Hippocampal formation (tissue), 2 donors: ENCODE measurements at places on chromosomes 5 and 9.
A peak's percentile ranks its signal among the peaks of the same experiment; 100 is the strongest.

DNA sequence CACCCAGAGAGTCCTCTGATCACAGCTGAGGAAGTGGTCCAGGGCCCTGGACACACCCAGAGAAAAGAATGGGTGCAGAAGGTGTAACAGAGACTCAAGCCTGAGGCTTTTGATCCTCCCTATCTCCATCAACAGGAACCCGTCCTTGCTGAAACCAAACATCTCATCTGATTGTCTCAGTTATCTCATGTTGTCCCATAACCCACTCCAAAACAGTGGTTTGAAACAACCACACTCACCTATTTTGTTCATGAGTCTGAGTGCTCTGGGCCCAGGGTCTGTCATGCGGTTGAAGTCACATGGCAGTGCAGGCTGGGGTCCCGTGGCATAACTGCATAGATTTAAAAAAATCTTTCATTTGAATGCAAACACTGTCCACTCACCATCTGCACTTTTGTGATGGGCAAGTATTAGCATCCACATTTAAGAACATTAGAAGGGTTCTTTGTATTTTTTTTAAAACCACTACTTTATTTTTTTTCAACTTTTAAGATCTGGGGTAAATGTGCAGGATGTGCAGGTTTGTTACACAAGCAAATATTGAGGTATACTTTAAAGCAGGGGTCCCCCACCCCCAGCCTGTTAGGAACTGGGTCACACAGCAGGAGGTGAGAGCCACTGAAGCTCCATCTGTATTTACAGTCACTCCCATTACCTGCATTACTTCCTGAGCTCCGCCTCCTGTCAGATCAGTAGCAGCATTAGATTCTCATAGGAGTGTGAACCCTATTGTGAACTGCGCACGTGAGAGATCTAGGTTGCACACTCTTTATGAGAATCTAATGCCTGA lies 255.8 kb downstream of the ROR2 start:
- no peak for DNase-seq

DNA sequence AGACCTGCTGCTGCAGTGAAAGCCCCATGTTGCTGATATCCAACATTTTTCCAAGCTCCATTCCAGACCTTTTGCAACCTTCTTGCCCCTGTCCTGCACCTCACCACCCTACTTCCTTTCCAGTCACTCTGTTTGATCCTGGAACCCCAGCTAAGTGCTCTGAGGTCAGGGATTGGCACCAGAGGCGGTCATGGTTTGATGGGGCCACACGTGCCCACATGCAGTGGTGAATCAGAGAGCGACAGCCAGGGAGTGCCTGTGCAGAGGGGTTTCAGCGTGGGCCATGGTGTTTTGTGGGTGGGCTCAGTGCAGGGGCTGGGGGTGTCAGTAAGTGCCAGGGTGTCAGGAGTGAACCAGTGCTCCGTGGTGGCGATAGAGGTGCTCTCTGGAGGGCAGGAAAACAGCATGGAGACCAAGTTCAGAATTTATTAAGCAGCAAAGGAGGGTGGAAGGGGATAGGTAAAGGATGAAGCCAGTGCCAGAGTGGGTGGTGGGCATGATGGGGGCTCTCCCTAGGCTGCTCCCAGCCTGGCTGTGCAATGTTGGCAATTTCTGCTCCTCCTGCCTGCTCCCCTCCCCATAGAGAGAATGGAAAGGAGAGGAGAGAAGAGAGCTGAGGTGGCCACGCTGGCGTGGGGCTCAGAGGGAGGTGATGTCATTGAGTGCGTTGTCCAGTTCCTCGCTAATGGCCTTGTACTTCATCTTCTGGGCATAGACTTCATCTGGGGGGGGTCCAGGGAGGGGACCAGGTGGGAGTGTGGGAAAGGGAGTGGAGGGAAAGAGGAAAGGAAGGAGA lies 7.0 kb downstream of the TPM2 start:
- no peak for DNase-seq

DNA sequence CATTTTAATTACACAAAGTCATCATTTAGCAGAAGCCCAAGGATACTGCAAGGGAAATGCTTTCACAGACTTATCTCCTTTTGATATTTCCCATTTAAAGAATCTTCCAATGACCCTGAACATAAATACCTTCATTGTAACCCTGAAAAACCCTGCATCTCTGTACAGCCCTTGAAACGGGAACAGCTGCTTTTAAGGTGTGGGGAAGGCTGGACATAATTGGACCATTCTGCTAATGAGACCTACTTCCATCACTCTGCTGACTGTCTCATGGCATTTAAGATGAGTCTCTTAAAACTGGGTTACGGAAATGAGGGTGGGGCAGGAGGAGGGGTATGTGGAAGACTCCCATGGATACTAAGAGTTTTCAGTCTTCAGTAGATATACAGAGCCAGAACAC lies 485.8 kb downstream of the BRINP1 start:
- no peak for DNase-seq

GRCh38 chr5:170466988-170467707 lies 36.7 kb upstream of the KCNIP1 start:
- DNase-seq: no peak

DNA sequence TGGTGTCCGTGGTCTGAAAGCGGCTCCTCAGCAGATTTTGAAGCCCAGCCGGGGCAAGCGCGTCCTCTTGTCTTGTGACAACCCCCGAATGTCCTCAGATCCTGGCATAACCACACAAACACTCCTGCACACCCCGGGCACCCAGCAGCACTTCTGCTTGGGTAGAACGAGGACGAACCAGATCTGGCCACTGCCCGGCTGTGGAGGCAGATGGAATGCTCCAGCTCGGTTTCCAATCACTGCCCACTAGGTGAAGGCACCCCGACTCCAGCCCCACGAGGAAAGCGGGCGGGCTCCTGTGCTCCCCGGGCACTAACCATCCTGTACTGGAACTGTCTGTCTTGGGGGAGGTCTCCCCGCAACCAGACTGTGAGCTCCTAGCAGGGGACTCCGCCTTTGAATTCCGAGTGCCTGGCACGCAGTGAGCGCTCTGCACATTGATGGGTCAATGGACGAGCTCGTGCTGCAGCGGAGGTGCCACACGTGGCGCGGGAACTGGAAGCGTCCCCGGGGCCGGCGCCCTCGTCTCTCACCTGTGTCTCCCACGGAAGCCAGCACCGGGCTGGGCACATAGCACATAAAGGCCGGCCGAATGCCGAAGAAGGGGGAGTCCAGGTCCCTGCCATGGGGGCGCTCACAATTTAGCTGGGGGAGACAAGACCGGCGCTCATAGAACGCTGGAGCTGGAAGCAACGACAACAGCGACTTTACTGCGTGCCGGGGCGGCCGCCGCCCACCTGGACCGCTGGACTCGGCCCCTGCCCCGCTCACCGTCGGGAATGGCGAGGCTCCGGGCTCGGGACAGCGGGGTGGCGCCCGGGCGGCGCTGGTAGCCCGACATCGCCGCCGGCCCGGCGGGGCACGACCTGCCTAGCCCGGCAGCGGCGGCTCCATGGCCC lies 608 bp downstream of the ENTR1 start:
- no peak for DNase-seq

GRCh38 chr5:144467792-144468191 lies 297.1 kb downstream of the KCTD16 start:
- DNase-seq: peak; percentile 7

DNA sequence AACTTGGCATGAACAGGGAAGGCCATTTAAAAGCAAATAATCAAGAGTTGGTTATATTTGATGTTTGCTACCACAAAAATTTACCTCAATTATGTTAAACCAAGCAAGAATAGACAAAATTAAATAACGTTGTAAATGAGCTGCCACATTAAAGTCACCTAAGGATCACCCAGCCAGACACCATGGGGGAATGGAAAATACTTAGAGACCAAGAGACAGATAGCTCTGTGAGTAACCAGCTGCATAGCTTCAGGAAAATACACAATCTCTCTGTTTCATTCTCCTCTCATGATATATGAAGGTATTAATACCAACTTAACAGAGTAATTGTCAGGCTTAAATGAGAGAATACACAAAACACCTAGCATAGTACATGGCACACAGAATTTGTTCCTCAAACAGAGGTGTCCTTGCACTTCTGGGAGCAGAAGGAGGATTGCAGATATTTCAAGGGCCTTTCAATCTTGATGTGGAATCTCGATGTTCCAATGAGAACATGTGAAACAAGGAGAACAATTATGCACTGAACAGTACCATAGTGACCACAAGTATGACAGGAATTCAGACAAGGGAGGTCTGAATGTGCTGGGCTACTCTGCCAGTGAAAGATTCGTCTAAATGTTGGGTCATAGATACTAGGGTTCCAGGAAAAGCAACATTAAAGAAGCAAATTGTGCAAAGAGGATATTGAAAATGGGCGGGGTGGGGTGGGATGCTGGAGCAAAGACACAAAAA lies 18.6 kb downstream of the JAKMIP2 start:
- no peak for DNase-seq

DNA sequence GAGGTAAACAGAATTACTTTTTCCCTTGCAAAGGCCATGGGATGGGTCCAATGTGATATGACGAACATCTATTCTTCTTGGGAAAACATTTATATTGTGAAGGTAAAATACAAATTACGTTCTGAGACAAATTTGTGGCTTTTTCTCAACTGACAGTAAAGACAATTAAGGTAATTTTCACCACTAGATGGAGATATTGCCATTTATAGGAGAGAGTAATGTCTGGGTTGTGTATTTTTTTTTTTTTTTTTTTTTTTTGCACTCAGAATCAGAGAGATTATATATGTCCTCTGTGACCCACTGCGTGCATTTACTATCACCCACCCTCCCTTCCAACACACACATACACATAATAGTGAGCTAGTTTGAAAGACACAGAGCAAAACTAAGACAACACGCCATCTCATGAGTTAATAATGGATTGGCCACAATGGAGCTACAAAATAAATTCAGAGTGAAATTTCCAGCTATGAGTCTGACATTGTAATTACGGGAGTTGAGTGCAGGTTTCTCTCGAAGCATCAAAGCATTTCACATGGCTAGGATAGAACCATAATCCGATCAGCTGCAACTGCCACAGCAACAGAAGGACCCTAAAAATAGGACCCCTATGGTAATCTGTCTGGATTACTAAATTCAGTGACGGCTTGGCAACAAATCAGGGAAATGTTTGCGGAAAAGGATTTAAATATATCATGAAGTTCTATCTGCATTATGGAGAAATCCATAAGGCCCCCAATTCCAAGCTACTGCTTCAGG lies 49.2 kb downstream of the ANXA1 start:
- peak; percentile 31 for DNase-seq

DNA sequence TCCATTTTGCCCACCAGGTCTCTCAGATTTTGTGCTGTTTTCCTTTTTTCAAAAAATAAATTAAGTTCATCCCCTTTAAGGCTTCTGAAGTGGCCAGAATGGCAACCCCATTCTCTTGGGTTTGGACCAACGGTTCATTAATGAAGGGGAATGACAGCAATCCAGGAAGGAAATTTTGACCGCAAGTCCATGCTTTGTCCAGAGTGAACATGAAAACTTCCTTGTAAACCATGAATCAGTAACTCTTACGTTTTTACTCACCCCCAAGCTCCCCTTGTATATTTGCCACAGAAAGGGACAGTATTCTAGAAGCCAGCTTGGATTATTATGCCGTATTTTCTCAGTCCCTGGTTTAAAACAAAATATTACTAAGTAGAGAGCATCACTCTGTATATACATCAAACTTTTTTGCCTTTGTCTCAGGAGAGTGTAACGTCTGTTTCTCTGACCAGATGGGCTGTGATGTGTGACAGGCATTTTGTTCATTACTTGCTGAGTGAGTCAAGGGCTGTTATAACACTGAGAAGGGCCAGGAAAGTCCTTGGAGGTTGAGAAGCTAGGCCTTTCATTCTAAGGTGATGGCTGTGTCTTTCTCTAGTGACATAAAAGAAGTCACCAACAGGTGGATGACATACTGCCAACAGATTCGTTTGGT lies 148.2 kb downstream of the SMARCA2 start:
- DNase-seq: no peak
